ENCODE measurements at places on chromosomes 16 and 17.
A peak's percentile ranks its signal among the peaks of the same experiment; 100 is the strongest.

DNA sequence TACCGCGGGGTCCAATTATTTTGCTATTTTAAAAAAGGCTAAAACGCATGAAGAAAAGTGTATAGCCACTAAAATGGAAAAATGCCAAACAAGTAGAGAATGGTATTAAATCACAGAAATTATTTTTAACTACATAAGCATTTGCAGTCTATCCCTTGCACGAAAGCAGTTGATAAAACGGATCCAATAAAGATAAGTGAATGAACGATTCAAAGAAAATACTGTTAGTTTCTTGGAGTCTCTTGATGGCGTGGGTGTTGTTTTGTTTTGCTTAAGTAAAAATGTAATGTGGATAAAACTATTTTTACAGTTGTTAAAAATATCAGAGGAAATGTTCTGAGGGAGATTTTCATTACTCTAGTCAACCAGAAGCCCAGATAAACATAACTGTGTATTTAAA lies 9.3 kb downstream of the HS3ST3A1 start:
- DNase-seq = no peak

- DNase-seq = no peak
These were observed 73.1 kb downstream of the CDH13 start for GRCh38 chr16:82699711-82700495.

- no peak for DNase-seq
These were observed 9.6 kb downstream of the GALK1 start for GRCh38 chr17:75755205-75755901.

GRCh38 chr17:49762151-49762941 lies 1.6 kb downstream of the FAM117A start:
- DNase-seq = no peak

DNA sequence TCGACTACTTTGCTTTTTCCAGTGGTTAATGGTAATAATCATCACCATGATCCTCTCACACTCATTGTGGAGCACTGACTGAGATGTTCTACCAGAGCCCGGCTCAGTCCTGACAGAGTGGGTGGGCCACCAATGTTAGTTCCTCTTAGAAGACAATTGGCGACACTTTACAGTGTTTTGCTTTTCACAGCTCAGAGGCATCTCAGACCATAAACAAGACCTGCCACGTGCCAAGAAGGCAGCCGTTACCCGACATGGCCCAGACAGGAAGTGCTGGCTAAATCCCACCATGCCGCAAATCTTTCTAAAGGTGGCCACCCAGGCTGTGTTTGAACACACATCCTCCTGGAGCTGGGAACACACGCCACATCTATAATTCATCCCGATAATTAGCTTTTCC lies 103.7 kb downstream of the XYLT1 start:
- DNase-seq = no peak

GRCh38 chr16:25006504-25007056 lies 8.6 kb downstream of the ARHGAP17 start:
- no peak for DNase-seq

DNA sequence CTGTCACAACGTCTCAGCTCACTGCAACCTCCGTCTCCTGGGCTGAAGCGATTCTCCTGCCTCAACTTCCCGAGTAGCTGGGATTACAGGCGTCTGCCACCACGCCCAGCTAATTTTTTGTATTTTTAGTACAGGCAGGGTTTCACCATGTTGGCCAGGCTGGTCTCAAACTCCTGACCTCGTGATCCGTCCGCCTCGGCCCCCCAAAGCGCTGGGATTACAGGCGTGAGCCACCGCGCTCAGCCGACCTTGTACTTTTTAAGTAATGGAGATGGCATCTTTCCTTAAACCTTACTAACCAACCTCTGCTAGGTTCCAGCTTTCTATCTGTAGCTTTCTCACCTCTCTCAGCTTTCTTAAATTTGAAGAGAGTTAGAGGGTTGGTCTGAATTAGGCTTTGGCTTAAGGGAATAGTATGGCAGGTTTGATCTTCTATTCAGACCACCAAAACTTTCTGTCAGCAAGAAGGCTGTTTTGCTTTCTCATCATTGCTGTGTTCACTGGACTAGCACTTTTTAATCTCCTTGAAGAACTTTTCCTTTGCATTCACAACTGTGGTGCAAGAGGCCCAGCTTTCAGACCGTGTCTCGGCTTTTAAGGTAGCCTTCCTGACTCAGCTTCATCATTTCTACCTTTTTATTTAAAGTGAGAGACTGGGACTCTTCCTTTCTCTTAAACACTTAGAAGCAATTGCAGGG lies 28.0 kb downstream of the YWHAE start:
- DNase-seq = no peak

GRCh38 chr16:57616876-57617275 lies 11.6 kb upstream of the ADGRG1 start:
- no peak for DNase-seq

- DNase-seq = no peak
These were observed 20.6 kb downstream of the ZDHHC7 start for GRCh38 chr16:84990782-84991181.

- no peak for DNase-seq
These were observed 24.0 kb downstream of the GINS2 start for GRCh38 chr16:85664580-85665372.

DNA sequence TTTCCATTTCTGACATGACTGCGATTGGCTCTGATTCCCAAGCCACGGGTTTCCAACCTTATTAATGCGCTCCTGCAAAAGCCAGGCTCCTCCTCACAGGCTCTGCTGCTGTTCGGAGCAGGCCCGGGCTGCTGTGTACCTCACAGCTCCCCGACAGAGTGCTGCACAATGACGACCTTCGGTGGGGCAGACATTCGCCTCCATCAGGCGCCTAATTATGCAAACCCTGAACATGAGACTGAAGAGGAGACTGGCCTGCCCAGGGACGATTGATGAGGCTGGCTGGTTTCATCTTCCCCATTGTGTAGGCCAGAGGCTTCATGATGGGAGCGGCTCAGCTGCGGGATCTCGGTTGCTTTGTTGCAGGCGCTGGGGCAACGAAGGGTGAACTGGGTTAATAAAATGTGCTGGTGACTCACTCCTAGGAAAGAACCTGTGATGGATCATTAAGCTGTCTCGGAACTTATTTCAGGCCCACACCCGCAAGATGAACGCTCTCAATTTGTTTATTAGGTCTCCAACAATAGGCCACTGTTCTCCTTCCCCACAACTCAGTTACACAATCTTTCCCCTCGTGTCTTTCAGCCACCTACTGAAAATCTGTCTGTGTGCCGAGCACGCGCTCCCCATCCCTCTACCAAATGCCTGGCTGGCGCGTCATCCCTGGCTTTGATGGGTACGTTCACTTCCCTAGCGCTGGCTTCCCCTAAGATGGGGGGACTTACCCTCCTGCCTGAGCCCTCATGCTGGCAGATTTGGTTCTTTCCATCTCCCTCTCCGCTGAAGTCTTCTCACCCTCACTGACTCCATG lies 27.2 kb upstream of the TOB1 start:
- DNase-seq = no peak

DNA sequence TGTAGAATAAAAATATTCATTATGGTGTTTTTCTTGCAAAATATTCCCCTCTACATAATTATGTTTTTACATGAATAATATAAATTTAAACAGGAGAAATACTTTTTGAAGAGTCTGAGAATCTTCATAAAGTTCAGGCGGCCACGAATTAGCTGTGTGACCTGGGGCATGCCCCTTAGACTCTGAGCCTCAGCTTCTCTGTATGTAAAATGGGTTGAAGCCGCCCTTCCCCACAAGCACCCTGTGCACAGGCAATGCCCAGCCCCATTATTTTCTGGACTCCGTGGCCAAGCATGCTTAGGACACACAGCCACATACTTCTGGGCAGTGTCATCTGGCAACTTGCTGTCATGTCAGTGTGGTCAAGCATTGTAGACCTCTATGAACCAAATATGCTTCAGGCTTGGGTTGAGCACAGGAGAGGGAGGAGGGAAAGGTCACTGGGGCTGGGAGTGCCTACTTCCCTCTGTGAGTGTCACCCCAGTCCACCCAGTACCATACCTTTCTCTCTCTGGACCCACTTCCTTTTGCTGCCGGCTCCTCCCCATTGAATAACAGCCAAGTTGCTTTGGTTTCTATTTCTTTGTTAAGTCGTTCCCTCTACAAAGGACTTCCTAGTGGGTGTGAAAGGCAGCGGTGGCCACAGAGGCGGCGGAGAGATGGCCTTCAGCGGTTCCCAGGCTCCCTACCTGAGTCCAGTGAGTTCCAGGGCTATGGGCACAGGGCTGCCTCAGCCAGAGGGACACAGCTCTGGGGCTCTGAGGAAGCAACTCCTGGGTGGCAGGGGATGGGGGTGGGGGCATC lies at the start of gene LGALS9:
Gene LGALS9, plus strand, starts transcription at position 582 of the 804 bp plus-strand sequence. Its CDS starts 78 bp downstream, at position 660.
- DNase-seq = no peak

DNA sequence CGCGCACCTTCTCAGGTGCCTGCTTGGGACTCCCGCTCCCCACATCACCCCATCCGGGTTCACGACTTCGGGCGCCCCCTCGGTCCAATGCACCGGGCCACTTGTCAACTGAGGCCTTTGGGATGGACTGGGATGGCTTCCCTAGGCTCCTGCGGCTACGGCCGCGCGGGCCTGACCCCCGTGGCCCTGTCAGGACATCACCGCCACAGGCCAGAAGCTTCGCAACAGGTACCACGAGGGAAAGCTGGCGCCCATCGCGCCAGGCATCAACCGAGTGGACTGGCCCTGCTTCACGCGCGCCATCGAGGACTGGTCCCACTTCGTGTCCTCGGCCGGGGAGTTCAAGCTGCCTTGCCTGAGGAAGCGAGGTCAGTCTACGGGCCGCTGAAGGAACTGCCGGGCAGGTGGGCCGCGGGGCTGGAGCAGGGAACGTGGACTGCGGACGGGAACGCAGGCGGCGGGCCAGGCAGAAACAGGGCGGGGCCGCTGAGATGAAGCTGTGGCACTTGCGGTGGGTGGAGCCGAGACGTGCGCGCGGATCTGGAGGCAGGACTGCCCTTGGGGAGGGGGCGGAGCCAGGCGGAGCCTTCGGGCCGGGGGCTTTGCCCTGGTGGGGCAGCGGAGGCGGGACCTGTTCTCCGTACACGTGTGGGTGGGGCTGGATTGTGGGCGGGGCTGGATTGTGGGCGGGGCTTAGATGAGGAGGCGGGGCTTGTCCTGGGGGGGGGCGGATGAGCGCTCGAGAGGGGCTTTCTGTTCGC lies 13.7 kb upstream of the CNGB1 start:
- DNase-seq = peak; percentile 72

GRCh38 chr17:79026376-79027273 lies 2.7 kb downstream of the C1QTNF1 start:
- DNase-seq = no peak

GRCh38 chr17:19705201-19705600 lies 11.2 kb downstream of the SLC47A2 start:
- no peak for DNase-seq

DNA sequence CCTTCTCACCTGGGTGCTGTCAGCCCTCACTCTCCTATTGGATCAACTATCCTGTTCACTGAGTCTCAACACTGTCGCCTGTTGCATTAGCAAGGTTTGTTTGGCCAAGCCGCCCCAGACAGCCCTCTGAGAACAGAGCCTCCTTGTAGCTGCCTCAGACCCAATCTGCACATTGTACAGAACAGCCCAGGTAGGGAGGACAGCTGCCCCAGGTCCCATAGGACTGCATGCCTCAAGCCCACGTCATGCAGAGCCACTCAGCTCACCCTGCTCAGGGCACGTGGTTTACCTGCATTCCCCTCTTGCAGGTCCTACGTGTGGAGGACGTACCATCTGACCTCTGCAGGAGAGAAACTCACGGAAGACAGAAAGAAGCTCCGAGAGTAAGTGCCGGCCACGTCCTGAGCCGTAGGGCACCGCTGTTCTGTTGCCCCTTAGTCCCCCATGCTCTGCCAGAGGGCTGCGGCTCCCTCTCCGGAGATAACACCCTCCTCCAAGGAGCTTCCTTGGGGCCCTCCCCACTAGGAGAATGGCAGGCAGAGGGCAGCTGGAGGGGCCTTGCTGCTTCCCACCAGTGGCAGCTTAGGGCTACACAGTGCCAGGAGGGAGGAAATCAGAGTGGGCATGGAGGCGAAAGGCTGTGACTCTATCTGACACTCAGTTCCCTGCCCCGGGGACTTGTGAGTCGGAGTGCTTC lies 2.8 kb downstream of the SNRNP25 start:
- no peak for DNase-seq

GRCh38 chr16:68393333-68393732 lies 55.0 kb downstream of the SMPD3 start:
- DNase-seq = no peak

GRCh38 chr16:16019488-16019887 lies 70.1 kb downstream of the ABCC1 start:
- DNase-seq = no peak

DNA sequence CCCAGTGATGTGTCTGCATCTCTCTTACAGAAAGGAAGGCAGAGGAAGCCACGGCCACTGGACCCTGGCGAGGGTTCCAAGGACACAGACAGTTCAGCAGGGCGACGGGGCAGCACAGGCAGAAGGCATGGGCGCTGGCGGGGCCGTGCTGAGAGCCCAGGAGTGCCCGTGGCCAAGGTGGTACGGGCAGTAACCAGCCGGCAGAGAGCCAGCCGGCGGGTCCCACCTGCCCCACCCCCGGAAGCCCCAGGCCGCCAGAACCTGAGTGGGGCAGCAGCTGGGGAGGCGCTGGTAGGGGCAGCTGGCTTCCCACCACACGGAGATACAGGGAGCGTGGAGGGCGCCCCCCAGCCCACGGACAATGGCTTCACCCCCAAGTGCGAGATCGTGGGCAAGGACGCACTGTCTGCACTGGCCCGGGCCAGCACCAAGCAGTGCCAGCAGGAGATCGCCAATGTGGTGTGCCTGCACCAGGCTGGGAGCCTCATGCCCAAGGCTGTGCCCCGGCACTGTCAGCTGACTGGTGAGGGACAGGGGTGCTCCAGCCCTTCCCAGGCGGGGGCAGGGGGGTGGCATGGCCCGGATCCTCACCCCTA lies 7.8 kb downstream of the XYLT2 start:
- DNase-seq = no peak

DNA sequence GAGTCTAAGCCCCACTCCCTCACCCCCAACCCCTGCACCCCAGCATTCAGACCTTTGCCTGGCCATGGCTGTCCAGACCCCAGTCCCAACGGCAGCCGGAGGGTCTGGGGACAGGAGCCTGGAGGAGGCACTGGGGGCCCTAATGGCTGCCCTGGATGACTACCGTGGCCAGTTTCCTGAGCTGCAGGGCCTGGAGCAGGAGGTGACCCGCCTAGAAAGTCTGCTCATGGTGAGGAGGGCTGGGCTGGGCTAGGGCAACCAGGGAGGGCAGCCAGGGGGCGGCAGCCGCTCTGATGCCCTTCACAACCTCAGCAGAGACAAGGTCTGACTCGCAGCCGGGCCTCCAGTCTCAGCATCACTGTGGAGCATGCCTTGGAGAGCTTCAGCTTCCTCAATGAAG lies 14.4 kb downstream of the RIPOR1 start:
- no peak for DNase-seq

Measured in stimulated activated CD8-positive, alpha-beta memory T cell treated with anti-CD3 and anti-CD28 coated beads, Interleukin-15, amount 100 ng/mL, for 24 hours (primary cell).